Metanephros (tissue), 2 donors: ENCODE measurements at places on chromosomes 12 and 14. TPM values are rescaled to one million over a fixed set of nuclear protein-coding genes. Genes with fewer than 3 reads are reported as not detected.

The HCFC2 gene
- total RNA-seq, result 21.9 TPM

The SLC6A13 gene
- 25.9 TPM for total RNA-seq

The PHETA1 gene
- 9.8 TPM for total RNA-seq

The TSHR gene
- total RNA-seq, result 0.29 TPM

The PRB2 gene
- not detected for total RNA-seq

The ADIPOR2 gene
- 36.4 TPM for total RNA-seq
